Activated T-cell treated with anti-CD3 and anti-CD28 coated beads for 48 hours (primary cell): ENCODE measurements at places on chromosomes 13 and 19.

GRCh38 chr19:11073568-11073967 is 15.7 kb upstream of the LDLR start:
- no peak for DNase-seq

- DNase-seq: no peak
Observed at GRCh38 chr13:113846636-113847318, 17.1 kb downstream of the GAS6 start.

- DNase-seq: peak; percentile 80
Observed at GRCh38 chr19:48325265-48325910, at the start of gene EMP3. Gene EMP3 (plus strand): TSS chr19:48325552. CDS start chr19:48326845, 1,293 bp downstream.

GRCh38 chr19:13840305-13841085 is 36.4 kb upstream of the NANOS3 start:
- no peak for DNase-seq

GRCh38 chr19:7989071-7989575 is 16.3 kb downstream of the ELAVL1 start:
- DNase-seq: no peak

GRCh38 chr13:66576381-66576780 is 653.8 kb downstream of the PCDH9 start:
- no peak for DNase-seq

DNA sequence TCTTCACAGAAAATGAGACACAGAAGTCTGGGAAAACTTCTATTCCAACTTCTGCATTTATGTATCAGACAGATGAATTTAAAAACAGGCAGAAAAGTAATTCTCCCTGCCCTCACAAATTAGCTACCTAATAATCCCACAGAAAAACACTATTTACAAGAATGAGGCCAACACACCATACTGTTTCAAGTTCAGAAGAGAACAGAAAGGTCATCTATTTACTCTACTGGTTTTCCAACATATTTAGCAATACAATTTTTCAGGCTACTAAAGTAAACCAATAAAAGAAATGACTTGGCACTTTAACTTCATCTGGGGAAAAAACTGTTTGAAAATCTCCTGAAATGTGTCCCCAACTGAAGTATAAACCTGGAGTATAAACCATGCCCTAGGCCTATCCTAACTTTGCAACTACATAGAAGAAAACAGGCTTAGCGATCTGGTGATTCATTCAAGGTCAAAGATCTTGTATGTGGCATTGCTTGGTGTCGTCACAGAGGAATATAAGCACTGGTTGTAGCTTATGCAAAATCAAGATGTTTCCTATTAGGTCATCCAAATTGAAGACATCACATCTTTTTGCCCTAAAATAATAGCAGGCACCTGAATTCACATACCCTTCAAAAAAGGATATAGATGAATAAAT is 20.1 kb upstream of the EBPL start:
- no peak for DNase-seq

DNA sequence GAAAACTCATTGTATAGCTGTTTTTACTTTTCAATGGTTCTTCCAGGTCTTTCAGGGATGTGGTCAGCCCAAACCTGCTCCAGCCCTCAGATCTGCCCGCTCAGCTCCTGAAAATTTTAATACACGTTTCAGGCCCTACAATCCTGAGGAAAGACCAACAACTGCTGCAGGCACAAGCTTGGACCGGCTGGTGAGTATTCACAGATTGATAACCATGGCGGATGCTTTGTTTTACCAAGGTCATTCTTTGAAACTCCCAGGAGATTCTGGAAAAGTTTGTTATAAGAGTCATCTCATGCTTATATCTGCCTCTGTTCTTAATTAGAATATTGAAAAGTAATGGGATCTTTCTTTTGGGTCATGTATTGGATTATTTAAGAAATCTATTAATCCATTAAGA is 173.5 kb downstream of the DCT start:
- DNase-seq: no peak

- no peak for DNase-seq
Observed at GRCh38 chr13:79455331-79455730, 25.6 kb upstream of the NDFIP2 start.

- no peak for DNase-seq
Observed at GRCh38 chr19:6092329-6093286, 17.7 kb downstream of the RFX2 start.

- no peak for DNase-seq
Observed at GRCh38 chr13:24360106-24360505, 50.7 kb downstream of the C1QTNF9 start.

DNA sequence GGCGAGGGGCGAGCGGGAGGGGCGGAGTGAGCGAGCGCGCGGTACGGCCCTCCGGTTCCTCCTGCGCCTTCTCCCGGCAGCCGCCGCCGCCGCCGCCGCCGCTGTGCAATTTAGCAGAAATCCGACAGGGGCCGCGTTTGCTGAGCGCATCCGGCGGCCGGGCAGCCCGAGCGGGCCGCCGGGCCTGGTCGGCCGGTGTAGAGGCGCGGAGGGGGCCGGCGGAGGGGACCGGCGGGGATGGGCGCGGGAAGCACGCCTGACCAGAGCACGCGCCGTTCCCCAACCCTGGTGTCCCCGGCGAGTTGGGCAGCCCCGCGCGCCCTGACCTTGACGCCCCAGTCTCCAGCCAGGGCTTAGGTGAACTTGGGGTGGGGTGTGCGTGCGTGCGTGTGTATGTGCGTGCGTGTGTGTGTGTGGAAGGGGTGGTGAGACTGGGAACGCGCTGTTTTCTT is 144.5 kb upstream of the ZNF536 start:
- DNase-seq: peak; percentile 72
